Activated CD8-positive, alpha-beta T cell treated with anti-CD3 and anti-CD28 coated beads, Interleukin-2, amount 10 ng/mL, durations not matched to agents 7 days and 5 days (primary cell): ENCODE measurements at places on chromosomes 16 and 17. TPM values are rescaled to one million over a fixed set of nuclear protein-coding genes. Genes with fewer than 3 reads are reported as not detected.

DNA sequence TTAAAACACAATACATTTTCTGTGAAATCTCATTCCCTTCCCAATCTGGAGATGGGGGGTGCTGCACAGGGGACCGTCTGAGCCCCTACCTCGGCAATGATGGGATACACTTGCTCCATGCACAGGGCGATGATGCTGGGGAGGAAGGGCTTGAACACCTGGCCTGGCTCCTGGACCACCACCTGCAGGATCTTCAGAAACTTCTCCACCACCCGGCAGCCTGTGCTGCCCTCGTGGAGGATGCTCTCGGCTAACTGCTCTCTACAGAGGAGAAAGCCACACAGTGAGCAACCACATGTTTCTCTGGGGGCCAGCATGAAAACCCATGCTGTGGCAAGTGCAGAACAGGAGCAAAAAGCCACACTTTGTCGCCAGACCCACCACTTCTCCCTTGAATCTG is 42.4 kb upstream of the GSG1L start:
- no peak for DNase-seq

DNA sequence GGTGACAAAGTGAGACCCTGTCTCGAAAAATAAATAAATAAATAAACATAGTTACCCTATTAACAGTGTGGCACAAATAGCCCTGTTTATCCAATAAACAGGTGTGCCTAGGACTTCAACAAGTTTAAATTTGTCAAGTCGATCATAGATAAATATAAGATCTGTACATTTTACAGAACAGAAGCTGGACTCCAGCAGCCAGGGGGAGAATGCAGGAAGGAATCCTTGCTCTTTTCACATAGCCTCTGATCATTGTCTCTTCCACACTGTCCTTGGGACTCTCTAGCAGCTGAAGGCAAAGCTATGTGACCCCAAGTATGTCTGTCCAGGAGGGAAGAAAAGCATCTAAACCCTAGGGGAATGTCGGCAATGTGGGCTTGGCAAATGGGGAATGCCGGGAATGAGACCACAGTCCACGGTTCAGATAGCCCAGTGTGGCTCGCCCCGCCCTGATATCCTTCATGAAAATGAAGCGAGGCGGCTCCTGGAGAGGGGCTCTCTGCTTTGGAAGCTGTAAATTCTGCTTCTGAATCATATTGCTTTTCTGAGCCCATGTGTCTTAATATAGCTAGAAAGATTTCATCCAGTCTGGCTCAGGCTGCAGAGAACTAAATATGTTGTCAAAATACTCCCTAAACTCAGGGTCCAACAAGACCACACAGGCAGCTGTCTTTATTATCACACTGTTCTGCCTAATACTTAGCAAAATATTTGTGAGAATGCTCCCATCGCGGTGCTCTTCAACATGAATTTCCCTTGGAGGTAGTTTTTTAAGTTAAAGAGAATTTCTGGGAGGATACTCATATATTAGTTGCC is 24.9 kb upstream of the GRB2 start:
- no peak for DNase-seq

DNA sequence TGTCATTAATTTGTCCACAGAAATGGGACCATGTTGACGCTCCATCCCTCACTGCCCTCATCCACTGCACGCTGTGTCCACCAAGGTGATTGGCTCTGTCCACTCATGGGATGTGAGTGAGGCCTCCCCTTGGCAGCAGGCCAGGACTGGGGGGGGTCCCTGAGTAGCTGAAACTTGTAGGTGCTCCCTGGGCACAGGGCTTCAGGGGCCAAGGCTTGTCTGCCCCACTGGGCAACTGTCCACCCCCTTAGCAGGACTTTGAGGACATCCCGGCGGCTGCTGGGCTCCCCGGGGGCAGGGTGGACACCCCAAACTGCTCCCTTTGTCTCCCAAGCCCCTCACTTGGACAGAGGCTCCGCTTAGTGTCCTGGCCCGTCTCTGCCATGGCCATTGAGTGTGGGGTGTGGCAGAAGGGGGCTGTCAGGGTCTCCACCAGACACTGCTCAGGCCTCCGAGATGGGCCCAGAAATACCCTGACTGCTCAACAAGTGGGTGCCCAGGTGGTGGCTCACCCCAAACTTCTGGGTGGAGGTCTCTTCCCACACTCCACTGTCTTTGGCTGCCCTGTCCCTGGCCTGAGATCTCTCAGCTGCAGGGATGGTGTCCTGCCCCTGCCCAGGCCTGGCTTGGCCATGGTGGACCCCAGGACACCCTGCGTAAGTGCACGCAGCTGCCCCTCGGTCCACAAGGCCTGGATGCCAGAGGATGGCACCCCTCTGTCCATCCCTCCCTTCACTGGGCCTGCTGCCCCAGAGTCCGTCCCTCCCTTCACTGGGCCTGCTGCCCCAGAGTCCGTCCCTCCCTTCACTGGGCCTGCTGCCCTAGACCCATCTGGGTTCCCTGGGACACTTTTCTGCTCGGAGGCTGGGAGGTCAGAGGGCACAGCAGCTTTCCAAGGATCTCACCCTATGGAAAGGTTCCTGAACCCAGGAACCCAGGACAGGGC is 2.9 kb upstream of the RAB40C start:
- no peak for DNase-seq

DNA sequence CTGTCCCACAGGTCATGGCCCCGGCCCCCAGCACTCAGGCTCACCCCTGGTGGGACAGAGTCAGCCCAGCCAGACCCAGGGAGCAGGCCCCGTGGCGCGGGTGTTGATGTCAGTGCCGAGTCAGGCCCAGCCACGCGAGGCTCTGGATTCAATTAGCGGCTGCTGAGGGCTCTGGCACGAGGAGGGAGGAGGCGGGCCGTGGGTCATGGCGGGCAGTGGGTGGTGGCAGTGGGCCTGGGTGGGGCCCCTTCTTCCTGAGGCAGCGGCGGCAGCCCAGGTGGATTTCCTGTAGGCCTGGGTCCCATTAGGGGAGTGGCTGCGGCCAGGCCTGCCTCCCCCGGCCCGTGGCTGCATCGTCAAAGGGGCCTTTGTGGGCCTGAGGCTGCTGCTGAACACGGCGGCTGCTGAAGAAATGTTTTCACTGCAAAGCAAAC is 12.9 kb downstream of the VASN start:
- no peak for DNase-seq

DNA sequence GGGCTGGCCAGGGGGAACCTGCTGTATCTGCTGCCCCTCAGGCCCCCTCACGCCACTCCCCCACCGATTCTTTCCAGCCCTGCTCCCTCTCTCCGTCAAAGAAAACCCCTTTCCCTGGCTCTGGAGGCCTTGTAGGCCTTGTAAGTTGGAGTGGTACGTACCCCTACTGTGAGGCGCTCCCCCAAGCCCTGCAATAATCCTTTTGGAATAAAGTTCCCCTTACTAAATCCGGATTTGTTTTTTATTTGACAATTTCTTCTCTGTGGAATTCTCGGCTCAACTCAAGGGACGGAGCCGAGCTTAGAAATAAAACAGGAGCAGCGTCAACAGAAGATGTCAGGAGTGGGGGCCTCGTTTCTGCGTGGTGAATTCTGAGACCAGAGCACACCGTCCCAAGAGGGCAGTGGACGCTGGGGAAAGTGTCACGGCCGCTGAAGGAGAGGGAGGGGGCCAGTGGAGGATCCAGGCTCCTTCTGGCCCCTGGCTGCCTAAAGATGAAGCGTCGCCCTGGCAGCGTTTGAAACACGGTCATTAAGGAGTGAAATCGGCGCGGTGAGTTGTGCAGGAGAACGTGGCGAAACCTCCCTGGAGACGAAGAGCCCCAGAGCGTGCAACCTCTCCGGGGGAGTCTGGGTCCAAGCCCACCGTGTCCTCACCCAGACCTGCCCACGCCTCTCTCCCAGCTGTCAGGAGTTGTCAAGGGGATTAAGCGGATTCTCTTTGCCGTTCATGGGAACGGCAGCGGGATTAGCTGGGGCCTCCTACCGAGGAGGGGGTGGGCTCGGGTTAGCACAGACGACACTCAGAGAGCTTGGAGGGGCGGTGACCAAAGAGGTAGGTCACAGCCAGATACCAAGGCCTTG is 47.0 kb downstream of the SLC7A5 start:
- no peak for DNase-seq

- DNase-seq = peak; percentile 18
Measured at GRCh38 chr16:23960081-23960885, 124.5 kb downstream of the PRKCB start.

Gene ACSM2A
- not detected for total RNA-seq

Gene DNAAF8
- 0.68 TPM for total RNA-seq

DNA sequence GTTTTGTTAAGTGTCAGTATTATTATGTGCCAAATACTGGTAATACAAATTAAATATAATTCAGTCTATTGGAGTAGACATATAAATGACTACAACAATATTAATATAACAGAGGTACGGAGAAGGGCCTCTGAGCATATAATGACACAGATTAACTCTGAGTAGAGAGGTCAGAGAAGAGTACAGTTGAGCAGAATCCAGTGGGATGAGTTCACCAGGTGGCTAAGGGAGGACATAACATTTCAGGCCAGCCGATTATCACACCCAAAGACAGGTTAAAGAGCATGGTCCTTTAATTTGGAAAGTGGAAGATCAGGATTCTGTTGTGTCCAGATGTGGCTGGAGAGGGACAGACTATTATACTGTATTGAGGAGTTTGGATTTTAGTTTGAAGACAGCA is 11.3 kb downstream of the NFATC3 start:
- DNase-seq = no peak

Gene BIRC5
- total RNA-seq = 108 TPM

DNA sequence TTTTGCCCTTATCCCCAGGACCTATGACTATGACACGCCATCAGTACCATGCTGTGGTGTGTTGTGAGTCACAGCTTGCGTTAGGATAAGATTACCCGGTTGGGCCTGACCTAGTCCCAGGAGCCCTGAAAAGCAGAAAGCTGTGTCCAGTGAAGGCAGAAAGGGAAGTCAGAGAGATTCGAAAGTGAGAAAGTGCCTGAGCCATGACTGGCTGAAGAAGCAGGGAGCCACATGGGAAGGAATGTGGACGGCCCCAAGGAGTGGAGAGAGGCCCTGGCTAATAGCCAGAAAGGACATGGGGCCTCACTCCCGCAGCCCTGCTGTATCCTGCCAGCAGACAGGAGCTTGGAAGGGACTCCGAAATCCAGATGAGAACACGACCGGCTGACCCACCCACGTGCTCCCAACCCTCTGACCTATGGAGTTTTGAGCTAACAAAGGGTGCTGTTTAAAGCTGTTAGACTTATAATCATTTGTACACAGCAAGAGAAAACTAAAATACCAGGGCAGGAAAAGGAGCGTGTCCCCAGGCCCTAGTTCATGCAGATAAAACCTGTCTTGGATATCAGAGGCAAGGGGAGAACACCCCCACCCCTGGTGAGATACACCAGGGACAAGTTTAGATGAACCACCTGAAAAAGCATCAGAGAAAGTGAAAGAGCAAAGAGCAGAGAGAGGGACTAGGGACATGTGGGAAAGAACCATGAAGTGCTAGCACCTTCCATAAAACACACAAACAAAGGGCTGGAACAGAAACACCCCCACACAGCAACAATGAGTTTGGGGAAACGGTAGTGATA is 115.3 kb downstream of the SLC39A11 start:
- DNase-seq = no peak

Gene SYNGR3
- 3.4 TPM for total RNA-seq

GRCh38 chr17:81461607-81462500 is 50.7 kb downstream of the ACTG1 start:
- no peak for DNase-seq

GRCh38 chr17:39548494-39549225 is 59.1 kb downstream of the NEUROD2 start:
- no peak for DNase-seq

Gene ICAM2
- total RNA-seq = 51.3 TPM

- no peak for DNase-seq
Measured at GRCh38 chr16:77938913-77939312, 83.4 kb upstream of the CLEC3A start.

Gene IRX3
- not detected for total RNA-seq

GRCh38 chr16:30694926-30695693 is 3.9 kb upstream of the SRCAP start:
- DNase-seq = no peak

Gene SEPTIN12
- total RNA-seq = not detected

DNA sequence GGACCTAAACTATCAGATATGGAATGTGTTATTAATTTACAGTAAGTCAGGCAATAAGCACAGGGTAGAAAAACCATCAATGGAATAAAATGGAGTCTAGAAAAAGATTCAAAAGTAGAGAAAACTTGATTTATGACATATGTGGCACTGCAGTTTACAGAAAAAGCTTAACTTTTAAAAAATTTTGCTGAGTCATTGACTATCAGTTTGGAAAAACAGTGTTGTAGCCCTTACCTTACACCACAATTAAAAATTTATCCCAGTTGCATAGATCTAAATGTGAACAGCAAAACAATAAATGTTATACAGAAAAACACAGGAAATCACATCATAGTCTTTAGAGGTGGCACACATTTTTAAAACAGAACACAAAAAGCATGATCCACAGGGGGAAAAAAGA is 108.5 kb downstream of the USP22 start:
- no peak for DNase-seq
